T-cell (primary cell): ENCODE measurements at places on chromosomes 1 and 21.

DNA sequence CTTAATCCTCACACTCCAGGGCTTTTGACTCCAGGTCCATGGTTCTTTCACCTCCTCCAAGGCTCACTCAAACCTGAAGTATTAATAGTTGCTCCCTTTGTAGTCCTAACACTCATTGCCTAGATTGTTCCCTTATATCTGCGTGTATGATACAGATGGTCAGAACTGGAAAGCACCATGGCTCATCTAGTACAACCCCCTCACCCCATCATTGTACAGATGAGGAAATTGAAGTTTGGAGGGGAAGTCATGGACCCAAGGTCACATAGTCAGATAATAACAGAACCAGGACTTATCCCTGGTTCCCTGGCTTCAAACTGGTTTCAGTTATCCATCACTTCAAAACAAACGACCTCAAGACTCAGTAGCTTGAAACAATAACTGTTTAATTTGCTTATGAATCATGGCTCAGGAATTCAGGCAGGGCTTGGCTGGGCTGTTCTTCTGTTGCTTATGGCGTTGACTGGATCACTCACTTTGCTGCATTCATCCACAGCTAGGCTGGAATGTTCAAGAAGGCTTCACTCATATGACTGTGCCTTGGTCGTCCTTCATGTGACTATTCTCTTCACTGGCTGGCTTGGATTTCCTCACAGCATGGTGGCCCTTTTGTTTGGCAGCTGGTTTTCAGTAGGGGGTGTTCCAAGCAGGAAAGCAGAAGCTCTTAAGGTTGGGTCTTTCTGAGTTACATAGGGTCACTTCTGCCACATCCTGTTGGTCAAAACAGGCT, 5.0 kb downstream of the NOS1AP start:
- DNase-seq: no peak

DNA sequence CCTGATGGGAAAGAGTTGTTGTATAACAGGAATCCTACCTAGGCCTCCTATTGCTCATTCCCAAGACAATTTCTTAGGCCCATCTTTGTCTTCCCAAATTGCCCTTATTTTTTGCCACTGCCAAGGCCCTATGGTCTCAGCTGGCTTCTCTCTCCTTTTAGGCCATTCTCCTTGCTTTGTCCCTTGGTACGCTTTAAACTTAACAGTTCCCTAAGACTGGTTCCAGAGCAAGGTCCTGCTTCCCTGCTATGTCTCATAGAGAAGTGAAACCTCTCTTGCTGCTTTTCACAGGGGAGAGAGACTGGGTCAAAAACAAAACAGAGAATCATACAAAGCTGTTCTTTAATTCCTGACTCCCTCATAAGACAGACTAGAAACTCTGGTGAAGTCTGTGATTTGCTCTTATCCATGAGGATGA, 77.1 kb downstream of the XCL2 start:
- no peak for DNase-seq

GRCh38 chr1:53678938-53679825, 59.8 kb downstream of the GLIS1 start:
- no peak for DNase-seq

- no peak for DNase-seq
These were observed 90.4 kb downstream of the ADAMTS1 start for GRCh38 chr21:26754853-26755252.

DNA sequence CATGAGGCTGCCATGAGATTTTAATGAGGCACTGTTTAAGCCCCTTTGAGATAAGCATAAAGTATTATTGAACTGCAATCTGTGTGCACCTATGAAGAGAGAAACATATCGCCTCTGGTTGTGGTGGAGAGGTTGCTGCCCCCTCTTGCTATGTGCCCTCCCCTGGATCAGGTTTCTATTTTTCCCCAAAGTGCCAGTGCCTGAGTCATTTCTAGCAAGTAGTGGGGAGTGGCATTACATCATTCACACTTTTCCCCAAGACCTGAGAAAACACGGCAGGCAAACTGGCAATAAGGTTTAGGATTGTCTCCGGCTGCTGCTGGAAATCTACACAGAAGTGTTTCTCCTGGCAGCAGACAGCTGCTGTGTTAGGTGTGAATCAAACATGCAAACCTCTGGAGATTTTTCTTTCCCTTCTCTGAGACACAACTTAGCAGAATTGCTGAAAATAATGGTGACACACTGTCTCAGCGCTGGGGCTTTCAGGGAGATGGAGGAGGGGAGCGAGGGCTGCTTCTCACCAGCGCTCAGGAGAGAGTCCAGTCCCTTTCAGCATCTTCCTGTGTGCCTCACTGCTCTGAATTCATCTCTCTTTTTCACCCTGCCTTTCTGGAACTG, 13.7 kb upstream of the RGS16 start:
- DNase-seq: no peak

DNA sequence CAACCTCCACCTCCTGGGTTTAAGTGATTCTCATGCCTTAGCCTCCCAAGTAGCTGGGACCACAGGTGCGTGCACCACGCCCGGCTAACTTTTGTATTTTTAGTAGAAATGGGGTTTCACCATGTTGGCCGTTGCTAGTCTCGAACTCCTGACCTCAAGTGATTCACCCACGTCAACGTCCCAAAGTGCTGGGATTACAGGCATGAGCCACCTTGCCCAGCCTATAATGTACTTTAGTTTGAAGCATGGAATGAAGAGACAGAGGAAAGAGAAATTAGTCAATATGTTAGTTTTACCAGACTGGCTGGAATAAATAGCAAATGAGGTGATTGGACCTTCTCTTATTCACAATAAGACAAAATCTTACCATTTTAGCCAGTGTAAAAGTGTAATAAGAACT, 89.0 kb downstream of the GTF2B start:
- no peak for DNase-seq

DNA sequence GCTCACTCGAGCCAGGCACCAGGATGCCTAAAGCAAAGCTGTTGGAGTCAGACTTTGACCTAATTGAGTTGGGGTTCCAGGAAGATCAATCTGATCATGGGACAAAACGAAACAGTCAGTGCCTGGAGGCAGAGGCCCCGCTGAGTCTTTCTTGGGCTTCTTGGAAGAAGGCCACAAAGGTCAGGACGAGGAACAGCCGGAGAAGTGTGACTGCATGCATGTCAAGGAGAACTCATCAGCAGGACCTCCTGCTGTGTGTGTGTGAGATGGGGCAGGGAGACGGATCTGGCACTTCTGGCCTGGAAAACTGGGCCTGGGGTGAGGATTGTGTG, 190.8 kb downstream of the CAMTA1 start:
- no peak for DNase-seq

DNA sequence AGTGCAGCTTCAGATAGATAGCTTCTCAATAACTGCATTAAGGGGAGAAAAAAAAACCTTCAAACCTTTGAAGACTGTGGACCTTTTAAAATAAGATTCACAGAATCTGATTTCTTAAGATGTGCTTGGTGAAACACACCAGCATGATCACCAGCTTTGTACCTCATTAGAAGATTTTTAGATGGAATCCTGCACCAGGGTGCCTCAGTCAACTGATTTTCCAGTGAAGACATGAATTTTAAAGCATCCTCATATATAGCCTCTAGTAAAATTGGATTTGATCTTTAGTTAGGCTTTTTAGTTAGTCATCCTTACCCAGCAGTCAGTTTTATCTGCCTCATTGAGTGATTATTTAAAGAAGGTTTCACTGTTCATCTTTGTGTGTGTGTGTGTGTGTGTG, 208.6 kb upstream of the DEPDC1 start:
- DNase-seq: no peak

GRCh38 chr1:112902221-112902620, 53.8 kb downstream of the SLC16A1 start:
- no peak for DNase-seq

- no peak for DNase-seq
These were observed 60.4 kb downstream of the DNTTIP2 start for GRCh38 chr1:93818570-93818959.

GRCh38 chr21:44708213-44708865, 3.0 kb downstream of the TSPEAR start:
- no peak for DNase-seq

DNA sequence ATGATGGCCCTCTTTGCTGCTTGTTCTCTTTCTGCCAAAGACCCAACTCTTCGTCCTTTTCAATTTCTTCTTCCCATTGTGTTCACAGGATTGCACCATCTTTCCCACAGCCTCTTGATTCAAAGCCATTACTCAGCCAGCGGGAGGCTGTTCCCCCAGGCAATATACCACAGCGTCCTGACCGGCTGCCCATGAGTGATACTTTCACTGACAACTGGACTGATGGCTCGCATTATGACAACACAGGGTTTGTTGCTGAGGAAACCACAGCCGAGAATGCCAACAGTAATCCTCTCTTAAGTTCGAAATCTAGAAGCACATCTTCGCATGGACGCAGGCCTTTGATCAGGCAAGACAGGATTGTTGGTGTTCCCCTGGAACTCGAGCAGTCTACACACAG, 167.4 kb downstream of the LRRC40 start:
- DNase-seq: no peak

DNA sequence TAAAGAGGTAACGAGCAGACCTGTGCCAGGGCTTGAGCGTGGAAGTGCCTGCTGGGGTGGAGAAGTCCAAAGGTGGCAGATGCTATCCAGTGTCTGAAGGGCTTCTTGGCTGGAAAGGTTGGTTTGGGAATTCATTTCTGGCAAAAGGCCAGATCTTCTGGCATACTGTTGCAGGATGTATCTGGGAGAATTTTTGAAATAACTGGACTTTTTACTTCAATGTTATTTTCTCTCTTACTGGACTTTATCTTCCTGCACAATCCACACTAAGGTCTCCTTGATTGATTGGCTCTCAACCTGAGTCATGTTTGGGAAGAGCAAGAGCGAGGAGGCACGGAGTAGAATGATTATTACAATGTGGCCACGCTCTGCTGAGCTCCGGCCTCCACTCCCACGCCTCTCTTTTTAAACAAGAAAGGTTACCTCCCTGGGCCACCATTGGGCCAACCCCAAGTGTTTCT, 278.4 kb downstream of the TM2D1 start:
- DNase-seq: no peak

DNA sequence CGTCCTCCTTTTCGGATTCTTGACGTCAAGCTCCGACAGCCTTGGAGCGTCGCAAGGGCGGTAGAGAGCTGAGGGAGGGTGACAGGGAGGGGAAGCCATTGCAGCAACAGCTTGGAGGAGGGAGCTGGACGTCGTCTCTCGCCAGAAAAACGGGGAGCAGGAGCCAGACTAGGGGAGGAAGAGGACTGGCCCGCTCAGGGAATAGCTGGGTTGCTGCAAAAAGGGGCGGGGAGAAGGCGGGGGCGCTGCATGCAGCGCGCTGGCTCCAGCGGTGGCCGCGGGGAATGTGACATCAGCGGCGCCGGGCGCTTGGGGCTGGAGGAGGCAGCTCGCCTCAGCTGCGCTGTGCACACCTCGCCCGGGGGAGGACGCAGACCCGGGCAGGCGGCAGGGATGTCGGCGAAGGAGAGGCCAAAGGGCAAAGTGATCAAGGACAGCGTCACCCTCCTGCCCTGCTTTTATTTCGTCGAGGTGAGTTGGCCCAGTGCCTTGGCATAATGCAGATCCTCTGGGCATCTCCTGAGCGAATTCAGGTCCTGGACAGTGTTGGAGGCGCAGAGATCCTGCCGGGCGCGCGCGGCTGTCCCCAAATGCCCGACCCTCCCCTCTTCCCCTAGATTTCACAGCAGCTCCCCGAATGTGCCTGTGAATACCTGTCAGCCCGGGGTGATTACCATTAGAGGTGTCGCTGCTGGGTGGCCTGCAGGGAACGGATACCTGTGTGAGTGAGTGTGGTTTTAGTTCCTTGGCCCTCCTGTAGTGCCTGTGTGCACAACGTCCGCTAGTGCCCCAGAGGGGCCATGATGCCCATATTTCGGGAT, at the start of gene PLPPR4:
PLPPR4 (plus strand) TSS at position 292 of the 821 bp plus-strand sequence; CDS start at position 394, 102 bp downstream.
- DNase-seq: no peak

- no peak for DNase-seq
These were observed 16.2 kb upstream of the LRP8 start for GRCh38 chr1:53343831-53344668.

- DNase-seq: no peak
These were observed 7.7 kb downstream of the ZBTB21 start for GRCh38 chr21:42002421-42002958.

GRCh38 chr1:54413295-54413694, 7.1 kb upstream of the SSBP3 start:
- DNase-seq: no peak

DNA sequence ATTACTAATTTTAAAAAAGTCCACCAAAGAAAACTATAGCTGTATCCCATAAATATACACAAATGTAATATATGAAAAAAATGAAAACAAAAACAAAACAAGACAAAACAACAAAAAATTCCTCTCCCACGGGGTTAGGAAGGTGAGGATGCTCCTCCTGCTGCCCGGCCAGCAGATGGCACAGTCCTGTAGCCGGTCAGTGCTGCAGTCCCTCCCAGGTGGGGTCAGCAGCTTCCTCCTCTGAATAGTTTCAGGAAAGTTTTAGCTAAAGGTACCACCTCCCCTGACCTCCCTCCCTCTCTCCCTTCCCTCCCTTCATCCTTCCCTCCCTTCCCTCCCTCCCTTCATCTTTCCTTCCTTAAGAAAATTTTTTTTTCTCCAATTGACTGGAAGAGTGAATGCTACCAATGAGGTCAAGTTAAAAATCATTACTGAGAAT, 67.8 kb upstream of the BCL10 start:
- no peak for DNase-seq

DNA sequence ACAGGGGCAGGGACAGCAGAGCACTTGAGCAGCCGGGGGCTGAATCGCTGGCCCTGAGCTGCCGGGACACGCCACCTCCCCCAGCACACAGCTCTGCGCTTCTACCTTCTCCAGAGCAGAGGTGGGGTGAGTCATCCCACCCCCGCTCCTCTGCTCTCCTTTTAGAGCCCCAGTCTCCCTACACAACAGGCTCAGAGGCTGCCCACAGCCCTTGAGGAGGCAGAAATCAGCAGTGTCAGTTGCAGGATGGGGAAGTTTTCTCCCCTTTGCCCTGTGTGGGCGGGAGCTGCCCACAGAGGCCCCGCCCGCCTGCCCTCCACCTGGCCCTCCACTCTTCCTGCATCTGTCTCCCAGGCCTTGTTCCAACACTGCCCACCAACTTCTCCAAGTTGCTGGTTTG, 94.6 kb downstream of the STUM start:
- DNase-seq: peak; percentile 14

DNA sequence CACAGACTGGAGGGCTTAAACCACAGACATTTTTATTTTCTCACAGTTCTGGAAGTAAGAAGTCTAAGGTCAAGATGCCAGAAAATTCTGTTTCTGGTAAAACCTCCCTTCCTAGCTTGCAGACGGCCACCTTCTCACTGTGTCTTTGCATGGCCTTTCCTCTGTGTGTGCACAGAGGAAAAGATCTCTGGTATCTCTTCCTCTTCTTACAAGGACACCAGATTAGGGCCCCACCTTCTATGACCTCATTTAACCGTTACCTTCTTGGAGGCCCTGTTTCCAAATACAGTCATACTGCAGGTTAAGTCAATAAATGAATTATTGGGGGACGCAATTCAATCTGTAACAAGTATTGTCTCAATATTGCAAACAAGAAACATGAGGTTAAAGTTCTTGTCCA, 63.0 kb upstream of the PRDX6 start:
- no peak for DNase-seq

DNA sequence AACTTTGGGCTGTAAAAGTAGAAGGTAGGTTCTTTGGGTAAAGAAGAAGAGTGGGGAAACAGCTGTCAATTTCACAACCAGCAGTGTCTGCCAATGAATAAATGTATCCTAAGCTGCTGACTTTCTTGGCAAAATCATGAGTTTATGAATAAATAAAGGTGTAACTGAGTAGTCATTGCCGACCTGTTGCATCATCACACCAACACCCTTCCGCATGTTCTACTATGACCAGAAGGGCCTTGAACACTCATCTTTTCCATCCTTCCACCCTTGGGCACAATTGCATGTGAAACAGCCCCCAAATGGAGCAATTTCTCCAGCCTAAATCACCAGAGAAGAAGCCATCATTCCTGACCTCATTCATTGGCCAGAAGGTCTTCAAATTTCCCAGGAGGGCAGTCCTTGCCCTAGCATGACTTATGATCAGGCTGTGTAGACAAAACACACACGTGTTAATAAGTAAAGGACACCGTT, 31.2 kb upstream of the QSOX1 start:
- DNase-seq: no peak
